ENCODE measurements at places on chromosomes 3 and 15. TPM values are rescaled to one million over a fixed set of nuclear protein-coding genes. Genes with fewer than 3 reads are reported as not detected.

The NUP210 gene
- 2.6 TPM for total RNA-seq

The HDDC3 gene
- 11.8 TPM for total RNA-seq

The MNS1 gene
- 2.0 TPM for total RNA-seq

The TMEM42 gene
- total RNA-seq = 10.5 TPM

The THRB gene
- 27.2 TPM for total RNA-seq

The GOLGA8T gene
- total RNA-seq = 1.6 TPM

The LEKR1 gene
- total RNA-seq = 0.32 TPM

The CPNE9 gene
- not detected for total RNA-seq

The CYP8B1 gene
- not detected for total RNA-seq

GRCh38 chr15:82952158-82953081 lies at the start of gene HOMER2:
HOMER2 (minus strand) TSS chr15:82952720; CDS start chr15:82952535, 185 bp downstream.
- no peak for DNase-seq

DNA sequence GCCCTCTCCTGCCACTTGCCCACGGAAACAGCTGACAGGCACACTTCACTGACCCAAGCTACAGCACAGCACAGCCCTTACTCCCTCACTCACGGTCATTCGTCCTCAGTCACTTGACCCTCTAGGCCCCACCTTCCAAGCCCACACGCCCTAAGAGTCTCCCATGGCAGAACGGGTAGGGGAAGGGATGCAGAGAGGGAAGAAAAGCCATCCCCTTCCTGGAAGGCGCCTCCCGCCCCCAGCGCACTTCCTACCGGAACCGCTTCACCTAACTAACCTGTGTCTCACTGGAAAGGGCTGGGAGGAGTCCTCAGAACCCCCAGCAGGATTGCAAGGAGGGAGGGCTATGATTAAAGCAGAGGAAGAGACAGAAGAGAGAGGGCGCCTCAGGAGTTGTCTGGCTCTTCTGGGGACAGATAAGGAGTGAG lies 22.9 kb downstream of the EPHB3 start:
- no peak for DNase-seq

DNA sequence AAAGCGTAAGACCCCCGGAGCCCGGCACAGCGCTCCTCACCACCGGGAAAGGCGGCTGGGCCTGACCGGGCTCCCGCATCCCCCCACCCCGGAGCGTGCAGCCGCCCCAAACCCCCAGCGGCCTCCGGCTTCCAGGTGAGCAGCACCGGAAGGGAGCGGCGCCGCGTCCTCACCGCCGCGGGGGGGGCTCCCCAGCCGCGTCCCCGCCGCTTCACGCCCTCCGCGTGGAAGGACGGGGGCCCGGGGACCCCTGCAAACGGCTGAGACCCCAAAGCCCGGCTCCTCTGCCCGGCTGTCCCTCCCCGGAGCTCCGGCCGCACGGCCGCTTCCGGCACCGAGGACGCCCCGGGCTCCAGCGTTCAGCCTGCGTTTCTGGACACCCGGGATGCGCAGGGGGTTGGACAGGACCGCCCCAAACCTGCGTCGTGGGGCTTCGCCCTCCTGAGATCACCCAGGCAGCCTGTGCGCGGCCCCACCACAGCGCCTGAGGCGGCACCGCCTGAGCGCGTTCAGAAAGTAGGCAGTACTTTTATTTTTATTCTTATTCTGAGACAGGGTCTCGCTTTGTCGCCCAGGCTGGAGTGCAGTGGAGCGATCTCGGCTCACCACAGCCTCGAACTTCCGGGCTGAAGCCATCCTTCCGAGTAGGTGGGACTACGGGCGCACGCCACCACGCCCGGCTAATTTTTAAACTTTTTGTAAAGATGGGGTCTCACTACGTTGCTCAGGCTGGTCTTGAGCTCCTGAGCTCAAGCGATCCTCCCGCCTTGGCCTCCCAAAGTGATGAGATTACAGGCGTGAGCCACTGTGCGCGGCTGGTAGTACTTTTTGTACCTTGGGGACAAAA lies 51.6 kb upstream of the BLM start:
- peak; percentile 83 for DNase-seq

DNA sequence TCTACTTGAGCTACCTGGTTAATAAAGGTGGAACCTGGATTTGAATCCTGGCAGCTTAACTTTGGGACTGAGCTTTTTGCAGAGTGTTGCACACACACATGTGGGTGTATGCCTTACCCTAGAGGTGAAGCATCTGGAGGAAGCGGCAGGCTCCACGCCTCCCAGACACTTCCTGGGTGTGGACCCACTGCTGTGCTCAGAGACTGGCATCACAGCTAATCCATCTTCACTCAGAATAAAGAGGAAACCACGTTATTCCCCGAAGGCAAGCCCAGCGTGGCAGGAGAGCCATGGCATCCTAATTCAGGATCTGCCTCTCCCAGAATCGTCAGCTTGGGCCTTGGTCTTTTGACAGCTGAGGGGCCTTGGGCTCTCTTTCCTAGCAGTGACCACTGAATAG lies 25.5 kb downstream of the CCDC13 start:
- peak; percentile 17 for DNase-seq

GRCh38 chr3:114902691-114903101 lies 244.4 kb downstream of the ZBTB20 start:
- no peak for DNase-seq

DNA sequence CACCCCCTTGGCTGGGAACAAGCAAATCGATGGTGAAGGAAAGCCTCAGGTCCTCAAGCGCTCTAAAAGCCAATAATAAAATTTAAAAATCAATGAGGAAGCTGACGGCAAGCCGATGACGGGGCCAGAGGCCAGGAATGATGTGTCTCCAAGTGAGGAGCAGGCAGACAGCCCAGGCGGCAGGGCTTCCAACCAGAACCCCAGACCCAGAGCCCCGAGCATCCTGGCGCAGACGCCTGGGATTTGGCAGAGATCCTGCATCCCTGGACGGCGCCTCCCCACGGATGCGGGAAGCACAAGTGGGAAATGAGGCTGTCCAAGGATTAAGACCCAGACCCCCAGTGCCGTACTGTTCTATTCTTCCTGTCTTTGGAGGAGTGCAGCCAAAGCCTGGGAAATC lies 123.0 kb upstream of the PROK2 start:
- no peak for DNase-seq

- no peak for DNase-seq
Measured at GRCh38 chr3:152969557-152970300, 134.8 kb downstream of the P2RY1 start.

DNA sequence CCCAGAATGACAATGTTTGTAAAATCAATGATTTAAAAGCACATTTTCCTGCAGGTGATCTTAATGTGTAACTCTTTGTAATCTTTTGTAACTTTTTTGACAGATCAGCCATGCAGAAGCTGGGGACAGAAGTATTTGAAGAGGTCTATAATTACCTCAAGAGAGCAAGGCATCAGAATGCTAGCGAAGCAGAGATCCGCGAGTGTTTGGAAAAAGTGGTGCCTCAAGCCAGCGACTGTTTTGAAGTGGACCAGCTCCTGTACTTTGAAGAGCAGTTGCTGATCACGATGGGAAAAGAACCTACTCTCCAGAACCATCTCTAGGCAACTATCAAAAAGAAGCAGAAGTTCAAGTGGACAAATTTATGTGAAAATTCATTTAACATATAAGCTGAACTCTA lies 32.1 kb upstream of the NUDT16 start:
- DNase-seq = no peak

- no peak for DNase-seq
Measured at GRCh38 chr15:60634815-60635214, 155.9 kb upstream of the ICE2 start.

GRCh38 chr3:4988983-4989834 lies 10.0 kb downstream of the BHLHE40 start:
- no peak for DNase-seq

- DNase-seq = no peak
Measured at GRCh38 chr3:111695636-111696117, 100.5 kb upstream of the ZBED2 start.

DNA sequence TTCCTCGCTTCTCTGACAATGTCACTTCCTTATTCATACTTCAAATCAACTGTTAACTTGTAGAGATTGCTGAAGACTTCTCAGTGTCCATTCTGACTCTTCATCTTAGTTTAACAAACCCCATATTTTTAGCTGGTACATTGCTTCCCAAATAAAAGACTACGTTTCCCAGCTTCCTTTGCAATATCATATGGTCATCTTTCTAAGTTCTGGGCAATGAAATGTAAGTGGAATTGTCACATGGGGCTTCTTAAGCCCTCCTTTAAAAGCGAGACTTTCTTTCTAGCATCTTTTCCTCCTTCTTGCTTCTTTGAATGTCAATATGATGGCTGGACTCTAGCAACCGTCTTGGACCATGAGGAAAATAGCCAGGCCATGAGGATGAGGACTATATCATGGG lies 239.0 kb downstream of the ZNF621 start:
- DNase-seq = no peak

DNA sequence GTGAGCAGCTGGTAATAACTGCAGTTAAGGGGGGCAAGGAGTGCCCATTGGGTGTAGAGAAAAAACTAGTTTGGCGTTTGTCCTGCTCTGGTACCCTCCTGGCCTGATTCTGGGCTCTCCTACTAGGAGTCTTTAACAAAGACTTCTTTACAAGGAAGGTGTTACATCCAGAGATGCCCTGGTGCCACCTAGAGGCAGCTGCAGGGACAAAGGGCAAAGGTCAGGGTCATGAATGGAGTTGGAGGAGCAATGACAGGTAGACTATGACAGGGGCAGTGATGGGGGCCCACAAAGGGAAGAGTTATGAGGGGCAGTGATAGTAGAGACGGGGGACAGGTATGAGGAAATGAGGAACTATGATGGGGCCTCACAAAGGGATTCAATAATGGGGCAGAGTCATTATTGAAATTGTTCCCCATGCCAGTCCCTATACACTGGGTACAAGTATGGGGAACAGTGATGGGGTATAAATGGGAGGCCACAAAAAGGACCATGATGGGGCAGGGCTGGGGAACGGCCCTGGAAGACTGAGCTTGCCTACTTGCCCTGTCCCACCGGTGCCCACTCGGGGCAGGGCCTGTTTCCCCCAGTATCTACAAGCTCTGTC lies 7.9 kb downstream of the CCDC71 start:
- no peak for DNase-seq

- DNase-seq = no peak
Measured at GRCh38 chr3:71602256-71602655, 18.7 kb upstream of the FOXP1 start.

DNA sequence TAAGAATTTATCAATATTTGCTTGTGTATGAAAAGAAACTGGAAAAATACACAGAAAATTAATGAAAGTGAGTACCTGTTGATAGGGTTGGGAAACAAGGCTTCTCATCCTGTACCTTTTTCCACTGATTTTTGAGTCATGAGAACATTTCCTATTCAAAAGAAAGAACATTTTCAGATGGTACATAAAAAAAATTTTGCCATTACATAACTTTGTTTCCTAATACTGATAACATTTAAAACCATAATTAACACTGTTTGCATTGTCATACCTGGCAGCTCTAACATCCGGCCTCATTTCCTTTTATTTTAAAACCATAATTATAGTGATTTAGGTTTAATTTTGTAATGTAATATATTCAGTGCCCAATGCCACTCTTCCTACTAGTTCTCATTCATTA lies 11.7 kb downstream of the NKTR start:
- no peak for DNase-seq

DNA sequence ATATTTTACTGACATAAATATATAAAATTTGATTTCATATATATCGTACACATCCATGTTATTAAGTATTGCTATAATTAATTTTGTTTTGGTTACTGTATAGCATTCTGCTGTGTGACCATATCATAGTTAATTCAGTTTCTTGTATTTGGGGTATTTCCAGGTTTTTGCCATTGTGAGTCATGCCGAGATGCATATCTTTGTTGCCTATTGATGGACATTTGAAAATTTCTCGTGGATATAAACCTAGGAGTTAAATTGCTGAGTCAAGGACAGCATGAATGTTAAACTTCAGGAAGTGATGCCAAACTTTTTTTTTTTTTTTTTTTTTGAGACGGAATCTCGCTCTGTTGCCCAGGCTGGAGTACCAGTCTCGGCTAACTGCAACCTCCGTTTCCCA lies 33.7 kb upstream of the GPR171 start:
- no peak for DNase-seq

- no peak for DNase-seq
Measured at GRCh38 chr3:194485468-194485880, 1.3 kb downstream of the ATP13A3 start.

DNA sequence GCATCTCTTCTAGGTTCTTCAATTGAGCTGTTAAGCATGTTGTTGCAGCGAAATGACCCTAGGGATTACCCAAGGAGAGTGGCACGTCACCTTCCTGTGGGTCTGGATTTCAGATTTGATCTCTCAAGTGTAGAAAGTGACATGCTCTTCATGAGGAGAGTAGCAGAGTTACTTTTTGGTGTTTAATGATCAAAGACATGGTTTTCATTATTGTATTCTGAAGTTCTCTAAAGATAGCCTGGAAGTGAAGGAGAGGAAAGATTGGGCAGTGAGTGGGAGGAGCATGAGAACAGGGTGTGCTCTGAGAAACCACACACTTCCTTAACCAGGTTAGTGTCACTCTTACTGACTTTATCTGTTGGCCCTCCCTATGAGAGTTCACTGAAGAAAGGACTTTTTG lies 153.6 kb downstream of the AKAP13 start:
- DNase-seq = no peak

GRCh38 chr3:42477696-42478095 lies 24.7 kb upstream of the VIPR1 start:
- no peak for DNase-seq

GRCh38 chr3:110180733-110181132 lies 843.4 kb upstream of the DPPA4 start:
- DNase-seq = no peak

DNA sequence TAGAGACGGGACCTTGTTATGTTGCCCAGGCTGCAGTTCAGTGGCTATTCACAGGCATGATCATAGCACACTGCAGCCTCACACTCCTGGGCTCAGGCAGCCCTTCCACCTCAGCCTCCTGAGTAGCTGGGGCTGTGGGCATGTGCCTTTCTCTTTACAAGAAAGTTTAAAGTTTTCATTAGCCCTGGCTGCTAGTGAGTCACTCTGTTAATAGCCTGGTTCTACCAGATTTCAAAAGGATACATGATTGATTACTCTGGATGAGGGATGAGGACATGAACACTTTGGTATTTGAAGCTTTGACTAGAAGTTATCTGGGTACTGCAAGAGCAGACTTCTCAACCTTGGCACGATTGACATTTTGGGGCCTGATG lies 95.1 kb downstream of the DHX36 start:
- no peak for DNase-seq

- DNase-seq = no peak
Measured at GRCh38 chr3:115401298-115401697, 222.0 kb upstream of the GAP43 start.

GRCh38 chr3:183185696-183186095 lies 23.2 kb upstream of the LAMP3 start:
- DNase-seq = no peak

All from cardiac septum (tissue), 1 donor.